HFFc6 (cell line): ENCODE measurements at places on chromosomes 1 and 21. TPM values are rescaled to one million over a fixed set of nuclear protein-coding genes. Genes with fewer than 3 reads are reported as not detected.

APP gene
- total RNA-seq: 396 to 452 TPM (median 428 TPM) in 3 replicates

CNKSR1 gene
- total RNA-seq: 0.15 to 0.24 TPM in 2 of 3 replicates, not detected in the other

DNA sequence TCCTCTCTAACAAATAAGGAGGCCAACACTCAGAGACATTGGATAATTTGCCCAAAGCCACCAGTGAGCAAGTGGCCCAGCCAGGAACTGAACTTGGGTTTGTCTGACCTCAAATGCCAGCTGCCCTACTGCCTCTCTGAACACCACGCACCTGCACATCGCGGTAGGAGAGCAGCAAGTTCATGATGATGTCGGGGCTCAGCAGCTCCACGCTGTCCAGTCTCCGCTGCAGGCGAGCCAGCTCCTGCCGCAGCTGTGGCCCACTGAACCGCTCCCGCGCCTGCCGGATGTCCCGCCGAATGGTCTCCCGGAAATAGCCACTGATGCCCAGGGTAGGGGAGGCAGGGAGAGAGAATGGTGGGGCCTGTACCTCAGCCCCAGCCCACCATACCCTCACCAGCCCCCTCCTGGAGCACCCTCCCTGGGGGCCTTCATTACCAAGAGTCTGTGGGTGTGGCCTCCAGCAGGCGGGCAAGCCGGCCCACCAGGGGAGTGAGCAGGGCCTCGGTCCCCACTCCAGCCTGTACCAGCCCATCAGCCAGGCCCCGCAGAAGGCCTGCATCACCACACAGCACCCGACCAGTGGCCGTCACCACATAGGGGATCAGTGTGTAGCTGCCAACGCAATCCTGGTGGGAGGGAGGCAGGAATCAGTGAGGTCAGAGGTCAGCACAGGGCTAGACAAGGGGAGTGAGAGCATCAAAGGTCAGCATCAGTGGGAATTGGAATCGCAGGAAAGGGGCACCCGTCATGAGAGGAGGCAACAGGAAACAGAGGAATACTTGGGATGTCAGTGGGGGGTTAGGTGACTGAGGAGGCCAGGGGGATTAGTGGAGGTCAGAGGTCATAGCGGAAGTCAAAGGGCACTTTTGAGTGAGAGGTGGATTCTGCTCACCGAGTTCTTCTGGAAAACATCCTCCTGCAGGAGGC, 2.7 kb downstream of the MAP3K6 start:
- H3K27ac ChIP-seq: no peak overlapping the region
- H3K27me3 ChIP-seq: peaks cover 2% of the 10 kb centered on the region
- H3K36me3 ChIP-seq: peaks cover 21% of the 10 kb centered on the region

WDR64 gene
- total RNA-seq: not detected in 3 replicates

RNF187 gene
- 134 to 149 TPM (median 143 TPM) in 3 replicates for total RNA-seq

DNA sequence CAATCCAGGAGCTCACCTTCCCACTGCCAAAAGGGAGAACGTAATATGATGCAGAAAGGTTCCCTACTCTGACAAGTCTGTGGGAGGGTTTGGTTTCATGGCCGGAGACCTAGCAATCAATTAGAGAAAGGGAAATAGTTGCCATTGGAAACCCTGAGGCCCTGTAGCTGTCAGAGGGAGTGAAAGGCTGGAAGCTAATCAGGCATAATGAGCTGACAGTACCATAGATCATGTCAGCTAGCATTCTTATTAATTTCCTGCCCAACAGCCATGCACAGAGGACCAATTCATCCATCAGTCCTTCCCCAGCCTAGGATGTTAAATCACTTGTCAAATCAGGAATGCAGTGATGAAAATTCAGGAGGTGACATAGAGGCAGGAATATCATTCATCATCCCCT, 527.3 kb downstream of the PLPP3 start:
- H3K27me3 ChIP-seq: no peaks in the 10 kb centered on the region; the same call in 1 of the 2 replicates
- no peak for DNase-seq
- no peaks in the 10 kb centered on the region for H3K36me3 ChIP-seq
